Mesothelial cell of epicardium (in vitro differentiated cells): ENCODE measurements at places on chromosomes 6 and 20.

DNA sequence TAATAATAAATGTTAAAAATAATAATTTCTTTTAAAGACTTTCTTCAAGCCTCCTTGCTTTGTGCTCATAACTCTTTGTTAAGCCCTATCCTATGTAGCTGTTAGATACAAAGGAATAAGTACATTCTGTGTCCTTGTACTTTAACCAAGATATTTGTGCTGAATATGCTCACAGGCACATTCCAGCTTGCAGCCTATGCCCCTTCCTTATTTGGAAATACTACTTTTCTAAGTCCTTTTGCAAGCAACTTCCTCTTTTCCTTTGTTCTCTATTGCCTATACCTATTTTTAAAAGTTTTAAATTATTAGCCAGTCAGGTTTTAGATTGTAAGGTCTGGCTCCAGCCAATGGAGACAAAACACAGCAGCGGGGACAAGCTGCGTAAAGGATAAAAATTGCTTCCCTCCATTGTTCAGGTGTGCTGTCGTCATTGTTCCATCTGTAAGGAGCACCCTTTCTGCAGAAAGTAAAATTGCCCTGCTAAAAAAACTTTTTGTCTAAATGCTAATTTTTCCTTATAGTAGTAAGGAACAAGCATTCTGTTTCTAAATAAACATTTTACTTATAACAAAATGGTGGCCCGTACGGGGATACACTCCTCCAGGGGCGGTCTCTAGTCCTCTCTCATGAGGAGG, 80.2 kb downstream of the SYTL3 start:
- no peak for DNase-seq

- DNase-seq = no peak
These were observed 40.6 kb downstream of the CTNNBL1 start for GRCh38 chr20:37734228-37734985.

- no peak for DNase-seq
These were observed 3.5 kb downstream of the CST7 start for GRCh38 chr20:24952376-24953208.

GRCh38 chr20:58194175-58194791, 34.2 kb downstream of the ANKRD60 start:
- DNase-seq = no peak

- DNase-seq = no peak
These were observed 30.1 kb upstream of the SCP2D1 start for GRCh38 chr20:18783385-18783959.
